ENCODE measurements at places on chromosomes 4 and X.

GRCh38 chr4:139208404-139208945 lies 31.5 kb upstream of the ELF2 start:
- no peak overlapping the region for H3K27ac ChIP-seq
- H3K27me3 ChIP-seq = no peaks in the 10 kb centered on the region
- no peaks in the 10 kb centered on the region for H3K4me1 ChIP-seq
- no peak for DNase-seq
- no peak overlapping the region for H3K4me3 ChIP-seq

GRCh38 chr4:123093236-123093635 lies 170.8 kb upstream of the NUDT6 start:
- H3K4me3 ChIP-seq = no peak overlapping the region
- no peak for DNase-seq
- H3K4me1 ChIP-seq = no peaks in the 10 kb centered on the region
- no peak overlapping the region for H3K27ac ChIP-seq
- peaks cover 10% of the 10 kb centered on the region for H3K36me3 ChIP-seq
- H3K27me3 ChIP-seq = no peaks in the 10 kb centered on the region

DNA sequence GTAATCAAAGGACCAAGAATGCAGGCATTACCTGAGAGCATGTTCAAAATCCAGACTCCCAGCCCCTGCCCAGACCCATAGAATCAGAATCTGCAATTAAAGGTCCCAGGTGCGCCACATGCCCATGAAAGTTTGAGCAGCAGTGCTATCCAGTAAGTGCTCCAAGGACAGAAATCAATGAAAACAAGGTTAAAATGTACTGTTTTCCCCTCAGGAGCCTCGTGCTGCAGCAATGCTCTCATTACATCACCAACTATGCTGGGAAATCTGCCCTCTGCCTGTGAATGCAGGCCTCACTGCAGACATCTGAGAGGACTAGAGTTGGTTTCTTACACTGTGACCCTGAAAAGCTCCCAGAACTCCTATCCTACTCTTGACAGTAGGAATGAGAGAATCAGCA lies 21.1 kb downstream of the ANXA5 start:
- H3K27me3 ChIP-seq = no peaks in the 10 kb centered on the region
- H3K27ac ChIP-seq = no peak overlapping the region
- no peak for DNase-seq
- peaks cover 87% of the 10 kb centered on the region for H3K36me3 ChIP-seq
- H3K4me3 ChIP-seq = no peak overlapping the region
- no peaks in the 10 kb centered on the region for H3K4me1 ChIP-seq

DNA sequence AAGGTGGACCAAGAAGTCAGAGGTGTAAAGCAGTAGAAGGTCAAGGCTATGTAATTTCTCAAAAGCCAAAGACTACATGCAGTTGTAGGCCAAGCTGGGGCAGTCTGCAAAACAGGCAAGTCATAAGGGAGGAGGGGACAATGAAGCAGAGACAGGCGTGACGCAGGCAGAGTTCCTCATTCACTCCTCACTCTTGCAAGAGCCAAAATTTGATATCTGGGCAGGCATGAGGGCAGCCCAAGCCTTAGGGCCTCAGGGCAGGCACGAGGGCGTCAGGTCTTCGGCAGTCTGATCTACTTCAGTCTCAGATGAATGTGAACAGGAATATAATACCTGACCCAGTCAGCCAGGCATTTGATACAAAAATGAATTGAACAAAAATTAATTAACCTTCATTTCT lies 86.4 kb upstream of the AGA start:
- no peaks in the 10 kb centered on the region for H3K27me3 ChIP-seq
- no peaks in the 10 kb centered on the region for H3K4me1 ChIP-seq
- no peaks in the 10 kb centered on the region for H3K36me3 ChIP-seq
- DNase-seq = no peak
- no peak overlapping the region for H3K27ac ChIP-seq

DNA sequence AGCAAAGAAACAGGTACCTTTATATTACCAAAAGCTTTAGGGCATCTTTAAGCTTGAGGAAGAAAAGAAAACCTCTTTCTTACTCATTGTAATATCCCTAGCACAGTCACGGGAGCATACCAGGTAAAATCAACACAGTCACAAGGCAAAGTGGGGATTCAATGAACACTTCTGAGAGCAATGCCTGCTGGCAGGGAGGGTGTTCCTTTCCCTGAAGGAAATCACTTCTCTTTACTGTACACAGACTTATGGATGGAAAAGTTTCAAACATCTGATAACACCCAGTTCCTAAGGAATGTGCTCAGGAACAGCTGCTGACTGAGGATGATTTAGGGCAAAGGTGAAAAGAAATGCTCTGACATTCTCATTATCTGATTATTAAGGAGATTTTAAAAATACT lies 94.8 kb downstream of the MAML3 start:
- no peak overlapping the region for H3K27ac ChIP-seq
- no peaks in the 10 kb centered on the region for H3K36me3 ChIP-seq
- no peak overlapping the region for H3K4me3 ChIP-seq
- no peak for DNase-seq

DNA sequence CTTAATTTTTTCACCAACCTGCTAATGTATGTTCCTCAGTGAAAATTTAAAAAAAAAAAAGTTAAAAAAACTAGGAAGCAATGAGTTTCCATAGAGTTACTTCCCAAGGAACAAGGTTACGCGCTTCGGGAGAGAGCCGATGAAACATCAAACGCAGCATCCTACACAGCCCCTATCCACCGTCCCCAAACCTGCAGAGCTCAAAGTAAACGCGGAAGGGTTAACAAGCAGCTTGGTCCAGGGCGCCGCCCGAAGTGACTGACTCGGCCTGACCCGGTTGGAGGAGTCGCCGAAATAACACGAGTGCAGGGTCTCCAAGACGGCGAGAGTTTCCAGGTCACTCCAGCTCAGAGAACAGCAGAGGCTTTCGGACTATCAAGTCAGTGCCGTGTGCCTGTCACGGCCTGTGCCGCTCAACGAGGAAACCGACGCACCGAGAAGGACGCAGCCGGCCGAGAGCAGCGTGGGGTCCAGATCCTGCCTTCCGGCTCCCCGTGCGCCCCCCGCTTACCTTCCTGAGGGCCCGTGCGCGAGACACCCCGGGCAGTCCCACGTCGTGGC lies 512 bp downstream of the NOP14 start:
- H3K4me1 ChIP-seq = peaks cover 29% of the 10 kb centered on the region
- H3K27ac ChIP-seq = peak overlapping the region; percentile 92
- H3K4me3 ChIP-seq = peak overlapping the region; percentile 66

DNA sequence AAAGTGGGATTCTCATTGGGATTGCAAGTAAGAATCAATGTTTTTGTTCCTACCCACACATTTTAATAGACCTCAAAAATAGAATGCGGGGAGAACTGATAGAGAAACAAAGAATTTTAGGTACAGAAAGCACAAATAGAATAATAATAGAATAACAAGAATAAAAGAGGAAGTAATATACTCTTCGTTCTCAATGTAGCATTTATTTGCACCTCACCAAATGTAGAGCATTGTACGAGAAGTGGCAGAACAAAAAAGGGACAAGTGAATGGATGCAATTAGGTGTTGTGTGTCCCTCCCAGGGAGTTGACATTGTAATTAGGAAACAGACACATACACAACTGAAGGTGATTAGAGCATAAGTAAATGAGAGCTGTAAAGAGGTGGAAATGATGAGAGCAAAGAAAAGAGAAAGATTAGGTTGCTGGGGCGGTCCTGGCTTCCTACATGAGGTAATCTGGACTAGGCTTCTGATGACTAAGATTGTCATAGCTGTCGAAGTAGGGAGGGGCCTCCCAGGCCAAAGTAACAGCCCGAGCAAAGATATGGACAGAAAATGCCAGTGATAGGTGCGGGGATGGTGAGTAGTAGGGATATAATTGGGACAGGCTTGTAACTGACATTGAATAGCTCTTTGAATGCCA lies 10.4 kb downstream of the RAB9A start:
- H3K27ac ChIP-seq = peak overlapping the region; percentile 24
- H3K27me3 ChIP-seq = no peaks in the 10 kb centered on the region
- H3K36me3 ChIP-seq = no peaks in the 10 kb centered on the region
- H3K4me3 ChIP-seq = no peak overlapping the region

- peak overlapping the region; percentile 76 for H3K4me3 ChIP-seq
- H3K27me3 ChIP-seq = peaks cover 22% of the 10 kb centered on the region
- H3K36me3 ChIP-seq = no peaks in the 10 kb centered on the region
Observed at GRCh38 chr4:76252271-76252653, 741 bp downstream of the FAM47E start.

GRCh38 chrX:72461766-72462165 lies 110.9 kb downstream of the HDAC8 start:
- no peak for DNase-seq
- H3K27ac ChIP-seq = no peak overlapping the region
- H3K4me1 ChIP-seq = no peaks in the 10 kb centered on the region
- H3K27me3 ChIP-seq = no peaks in the 10 kb centered on the region

DNA sequence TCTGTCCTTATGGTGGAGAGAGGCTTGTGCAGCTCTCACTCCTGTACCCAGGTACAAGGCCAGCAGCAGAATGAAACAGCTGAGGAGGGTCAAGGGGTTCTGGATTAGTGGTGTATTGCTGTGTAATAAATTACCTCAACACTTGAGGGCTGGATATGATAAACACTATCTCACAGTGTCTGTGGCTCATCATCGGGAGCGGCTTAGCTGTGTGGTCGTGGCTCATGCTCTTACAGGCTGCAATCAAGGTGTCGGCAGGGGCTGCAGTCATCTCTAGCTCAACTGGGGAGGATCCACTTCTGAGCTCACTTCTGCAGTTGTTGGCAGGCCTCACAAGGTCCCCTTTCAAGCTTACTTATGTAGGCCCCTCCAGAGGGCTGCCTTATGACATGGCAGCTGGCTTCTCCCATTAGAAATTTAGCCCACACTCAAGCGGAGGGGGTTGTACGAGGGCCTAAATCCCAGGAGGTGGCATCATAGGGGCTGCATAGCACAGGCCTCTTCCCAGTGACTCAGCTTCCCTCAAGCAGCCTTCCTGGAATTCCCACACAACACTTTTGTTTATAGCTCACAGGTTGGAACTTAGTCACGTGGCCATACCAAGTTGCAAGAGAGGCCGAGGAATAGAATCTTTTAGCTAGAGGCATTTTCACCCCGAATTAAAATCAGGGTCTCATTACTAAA lies 148.2 kb upstream of the RPS6KA3 start:
- no peak overlapping the region for H3K27ac ChIP-seq
- no peak overlapping the region for H3K4me3 ChIP-seq
- DNase-seq = no peak
- no peaks in the 10 kb centered on the region for H3K36me3 ChIP-seq

GRCh38 chrX:113551919-113552318 lies 711.3 kb upstream of the AMOT start:
- H3K27me3 ChIP-seq = no peaks in the 10 kb centered on the region
- H3K36me3 ChIP-seq = no peaks in the 10 kb centered on the region
- DNase-seq = no peak
- H3K4me3 ChIP-seq = no peak overlapping the region
- no peaks in the 10 kb centered on the region for H3K4me1 ChIP-seq

DNA sequence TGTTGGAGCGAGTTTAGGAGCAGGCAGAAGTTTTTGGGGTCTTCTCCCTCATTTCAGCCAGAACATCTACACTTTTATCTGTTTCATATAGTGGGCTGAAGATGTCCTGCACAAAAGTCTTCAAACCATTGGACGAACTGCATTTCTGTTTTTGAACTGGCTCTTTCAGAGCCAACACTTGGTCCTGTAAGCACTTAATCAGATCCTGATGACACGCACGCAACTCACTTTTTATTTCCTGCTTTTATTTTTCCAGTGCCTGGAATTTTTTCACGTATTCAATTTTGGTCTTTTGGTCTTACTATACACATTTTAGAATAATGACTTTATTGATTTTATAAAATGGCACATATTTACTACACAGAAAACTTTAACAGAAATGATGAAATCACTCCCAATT lies 40.2 kb upstream of the NKX3-2 start:
- peaks cover 99% of the 10 kb centered on the region for H3K36me3 ChIP-seq
- no peak overlapping the region for H3K4me3 ChIP-seq
- H3K27me3 ChIP-seq = no peaks in the 10 kb centered on the region
- H3K4me1 ChIP-seq = no peaks in the 10 kb centered on the region

DNA sequence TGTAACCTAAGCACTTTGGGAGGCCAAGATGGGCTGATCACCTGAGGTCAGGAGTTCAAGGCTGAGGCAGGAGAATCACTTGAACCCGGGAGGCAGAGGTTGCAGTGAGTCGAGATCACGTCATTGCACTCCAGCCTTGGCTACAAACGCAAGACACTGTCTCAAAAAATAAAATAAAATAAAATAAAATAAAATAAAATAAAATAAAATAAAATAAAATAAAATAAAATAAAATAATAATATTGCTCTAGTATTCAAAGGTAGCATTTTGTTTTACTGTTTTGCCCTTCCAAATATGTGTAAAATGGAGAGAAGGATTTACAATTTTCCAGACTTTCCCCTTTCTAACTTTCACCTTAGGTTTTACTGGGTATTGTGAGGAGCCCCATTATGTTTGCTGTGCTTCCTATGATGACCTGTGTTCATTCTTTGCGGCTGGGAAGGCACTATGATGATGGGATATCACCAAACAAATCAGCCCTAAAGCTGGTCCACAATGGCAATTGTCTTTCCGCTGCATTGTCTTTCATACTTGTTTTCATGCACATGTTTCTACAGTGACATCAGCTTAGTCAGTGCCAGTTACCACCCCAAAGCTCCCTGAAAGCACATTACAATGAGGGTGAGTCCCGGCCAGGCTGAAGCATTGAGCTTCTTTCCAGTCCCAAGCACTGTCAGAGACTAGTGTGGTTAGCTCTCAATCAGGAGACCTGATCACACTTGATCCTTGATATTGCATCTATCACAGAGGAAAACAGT lies 50.8 kb downstream of the DTHD1 start:
- H3K36me3 ChIP-seq = no peaks in the 10 kb centered on the region
- no peak overlapping the region for H3K27ac ChIP-seq
- no peak overlapping the region for H3K4me3 ChIP-seq
- H3K27me3 ChIP-seq = no peaks in the 10 kb centered on the region
- no peaks in the 10 kb centered on the region for H3K4me1 ChIP-seq

DNA sequence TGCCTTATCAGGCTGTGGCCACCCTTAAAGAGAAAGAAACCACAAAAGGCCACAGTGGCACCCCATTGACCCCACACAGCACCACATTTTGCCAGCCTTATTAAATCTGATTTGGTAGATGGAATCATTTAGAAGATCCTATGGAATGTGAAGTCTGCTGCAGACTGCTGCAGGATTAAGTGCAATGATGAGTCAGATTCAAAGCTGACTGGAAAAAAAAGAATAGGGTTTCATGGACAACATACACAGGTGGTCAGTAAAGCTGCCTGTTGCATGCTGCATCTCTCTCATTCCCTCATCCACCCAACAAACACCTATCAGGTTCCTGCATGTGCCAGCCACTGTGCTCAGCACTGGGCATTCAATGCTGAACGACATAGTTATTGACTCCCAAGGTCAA lies 56.6 kb downstream of the CHST7 start:
- H3K27ac ChIP-seq = no peak overlapping the region
- DNase-seq = no peak
- H3K4me3 ChIP-seq = no peak overlapping the region
- H3K4me1 ChIP-seq = peaks cover 22% of the 10 kb centered on the region
- H3K36me3 ChIP-seq = no peaks in the 10 kb centered on the region

GRCh38 chr4:135840781-135841180 lies 1639.2 kb upstream of the PABPC4L start:
- no peaks in the 10 kb centered on the region for H3K36me3 ChIP-seq
- no peak overlapping the region for H3K4me3 ChIP-seq
- no peaks in the 10 kb centered on the region for H3K4me1 ChIP-seq
- no peaks in the 10 kb centered on the region for H3K27me3 ChIP-seq
- H3K27ac ChIP-seq = no peak overlapping the region

Measured in suprapubic skin (tissue), 4 donors.